Kidney (tissue), 22 donors: ENCODE measurements at places on chromosomes 7 and 10.

DNA sequence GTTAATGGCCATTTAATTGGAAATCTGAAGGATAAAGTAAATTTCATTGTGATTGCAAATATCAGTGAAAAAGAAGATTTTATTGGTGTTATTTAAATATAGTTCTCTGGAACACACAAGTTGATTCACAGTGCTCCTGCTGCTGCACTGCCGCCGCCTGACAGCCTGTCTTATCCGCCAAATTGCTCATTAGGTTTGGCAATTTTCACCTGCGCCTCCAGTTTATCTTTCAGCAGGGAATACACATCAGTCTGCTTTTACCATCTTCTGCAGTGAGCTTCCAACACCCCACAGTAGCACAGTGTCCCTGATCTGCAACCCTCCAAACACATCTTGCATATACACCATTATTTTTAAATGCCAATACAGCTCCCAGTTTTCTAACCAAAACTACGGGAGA, 308.3 kb downstream of the PARD3 start:
- DNase-seq = no peak

GRCh38 chr7:101868191-101868950, 50.9 kb downstream of the CUX1 start:
- peak; percentile 83 for DNase-seq

GRCh38 chr10:61454541-61454940, 1.4 kb upstream of the TMEM26 start:
- DNase-seq = no peak

GRCh38 chr10:70652761-70653657, 19.3 kb upstream of the ADAMTS14 start:
- DNase-seq = peak; percentile 32

GRCh38 chr7:155441856-155442255, 16.1 kb upstream of the EN2 start:
- DNase-seq = no peak

- DNase-seq = peak; percentile 83
Measured at GRCh38 chr7:3215624-3216585, 85.1 kb upstream of the SDK1 start.

DNA sequence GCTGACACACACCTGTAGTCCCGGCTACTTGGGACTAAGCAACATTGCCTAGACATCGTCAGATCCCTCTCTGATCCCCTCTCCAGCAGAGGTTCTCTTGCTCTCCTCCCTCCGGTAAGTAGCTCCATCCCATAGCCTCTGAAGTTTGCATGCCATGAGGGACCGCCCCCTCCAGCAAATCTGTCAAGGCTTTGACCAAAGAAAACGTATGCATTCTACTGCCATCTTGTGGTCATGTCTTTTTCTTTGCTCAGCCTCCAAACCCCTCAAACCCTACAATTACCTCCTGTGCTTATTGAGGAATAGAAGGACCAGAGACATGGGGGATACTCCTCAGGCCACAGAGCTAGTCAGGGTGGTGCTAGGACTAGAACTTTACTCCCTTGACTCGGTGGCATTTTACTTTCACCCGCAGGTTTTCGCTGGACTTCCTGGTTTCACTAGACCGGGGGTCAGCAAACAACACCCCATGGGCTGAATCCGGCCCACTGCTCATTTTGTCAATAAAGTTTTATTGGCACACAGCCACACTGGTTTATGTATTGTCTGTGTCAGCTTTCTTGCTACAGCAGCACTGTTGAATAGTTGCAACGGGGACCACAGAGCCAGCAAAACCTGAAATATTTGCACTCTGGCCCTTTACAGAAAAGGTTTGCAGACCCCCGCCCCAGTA, 202.6 kb upstream of the FOXK1 start:
- peak; percentile 62 for DNase-seq

DNA sequence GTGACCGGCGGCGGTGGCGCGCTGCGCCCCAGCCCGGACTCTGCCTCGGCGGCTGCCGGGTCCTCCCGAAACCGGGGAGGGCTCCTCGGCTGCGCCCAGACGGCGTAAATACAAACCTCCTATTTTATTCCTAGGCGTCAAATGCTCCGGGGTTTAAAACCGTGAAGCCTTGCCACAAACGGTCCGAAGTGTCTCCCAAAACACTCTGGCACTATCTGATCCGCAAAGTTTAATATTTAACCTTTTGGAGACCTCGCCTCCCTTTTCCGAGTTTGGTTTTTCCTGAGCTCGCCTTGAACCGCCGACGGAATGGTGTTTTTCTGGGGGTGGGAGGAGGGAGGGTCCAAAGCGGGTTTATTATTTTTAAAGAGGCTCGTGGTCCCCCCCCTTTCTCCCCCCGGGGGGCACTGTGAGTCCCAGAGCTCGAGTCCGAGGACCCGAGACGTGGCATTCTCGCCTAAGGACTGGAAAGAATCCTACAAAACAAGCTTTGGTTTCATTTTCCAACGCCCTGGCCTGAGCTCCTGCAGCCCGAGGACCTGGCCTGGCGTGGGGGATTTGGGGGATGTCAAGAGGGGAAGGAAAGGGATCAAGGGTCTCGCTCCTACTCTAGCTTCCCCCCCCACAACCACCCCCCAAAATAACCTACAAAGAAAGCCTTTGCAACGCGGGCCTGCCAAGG, 1.8 kb downstream of the TNRC18 start:
- peak; percentile 86 for DNase-seq

GRCh38 chr7:84568781-84569180, 374.2 kb upstream of the SEMA3A start:
- no peak for DNase-seq

- no peak for DNase-seq
Measured at GRCh38 chr7:23184709-23185359, 3.0 kb downstream of the NUP42 start.

- no peak for DNase-seq
Measured at GRCh38 chr7:88111954-88112471, 107.8 kb downstream of the SRI start.

DNA sequence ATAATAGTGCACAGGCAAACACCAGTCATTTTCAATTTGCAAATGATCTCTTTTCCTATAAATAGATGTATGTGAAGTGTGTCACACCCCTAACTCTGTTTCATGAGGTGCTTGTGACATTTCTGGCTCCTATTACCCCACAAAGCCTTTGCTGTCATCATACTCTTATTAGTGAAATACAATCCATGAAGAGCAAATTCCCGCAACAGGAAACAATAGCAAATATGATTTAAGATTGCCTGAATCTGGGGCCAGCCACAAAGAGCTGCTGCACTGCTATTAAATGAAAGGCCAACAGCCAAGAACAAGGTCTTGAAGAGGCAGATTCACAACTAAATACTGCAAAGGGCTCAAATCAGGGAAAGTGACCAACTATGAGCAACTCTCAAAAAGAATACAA, 96.3 kb upstream of the CAV2 start:
- no peak for DNase-seq

GRCh38 chr10:130227883-130228282, 91.7 kb downstream of the GLRX3 start:
- peak; percentile 4 for DNase-seq

DNA sequence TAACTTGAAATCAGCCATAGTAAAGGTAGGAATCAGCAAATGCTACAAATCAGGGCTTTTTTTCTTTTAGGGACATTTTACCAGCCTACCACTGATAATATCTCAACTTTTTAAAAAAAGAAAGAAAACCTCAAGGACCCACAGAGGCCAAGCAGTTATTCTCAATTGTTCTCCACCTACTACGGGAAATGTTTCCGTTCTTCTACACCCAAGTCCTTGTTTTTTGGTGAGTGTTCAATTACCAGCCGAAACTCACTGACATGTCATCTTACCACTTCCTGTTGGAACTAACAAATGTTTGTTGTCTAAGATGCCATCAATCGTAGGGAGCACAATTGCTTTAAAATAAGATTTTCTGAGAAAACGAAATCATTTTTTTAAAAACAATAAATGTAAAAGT, 50.2 kb upstream of the CDK1 start:
- no peak for DNase-seq

DNA sequence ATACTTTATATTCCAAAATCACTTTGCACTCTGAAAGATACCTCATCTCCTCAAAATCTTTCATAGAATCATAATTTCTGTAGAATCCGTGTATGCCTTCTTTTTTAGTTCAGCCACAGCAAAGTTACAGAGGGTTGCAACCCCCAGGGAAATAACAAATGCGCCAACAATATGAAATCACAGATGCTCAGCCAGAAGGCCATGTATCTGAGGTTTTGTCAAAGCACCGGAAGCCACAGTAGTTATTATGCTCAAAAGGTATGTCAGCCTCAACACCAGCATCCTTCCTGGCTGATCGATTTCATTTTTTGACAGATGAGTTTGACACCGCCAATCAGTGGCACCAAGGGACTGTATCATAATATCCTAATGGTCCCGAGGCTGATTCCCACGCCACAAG, 204.1 kb downstream of the KCNMA1 start:
- no peak for DNase-seq

DNA sequence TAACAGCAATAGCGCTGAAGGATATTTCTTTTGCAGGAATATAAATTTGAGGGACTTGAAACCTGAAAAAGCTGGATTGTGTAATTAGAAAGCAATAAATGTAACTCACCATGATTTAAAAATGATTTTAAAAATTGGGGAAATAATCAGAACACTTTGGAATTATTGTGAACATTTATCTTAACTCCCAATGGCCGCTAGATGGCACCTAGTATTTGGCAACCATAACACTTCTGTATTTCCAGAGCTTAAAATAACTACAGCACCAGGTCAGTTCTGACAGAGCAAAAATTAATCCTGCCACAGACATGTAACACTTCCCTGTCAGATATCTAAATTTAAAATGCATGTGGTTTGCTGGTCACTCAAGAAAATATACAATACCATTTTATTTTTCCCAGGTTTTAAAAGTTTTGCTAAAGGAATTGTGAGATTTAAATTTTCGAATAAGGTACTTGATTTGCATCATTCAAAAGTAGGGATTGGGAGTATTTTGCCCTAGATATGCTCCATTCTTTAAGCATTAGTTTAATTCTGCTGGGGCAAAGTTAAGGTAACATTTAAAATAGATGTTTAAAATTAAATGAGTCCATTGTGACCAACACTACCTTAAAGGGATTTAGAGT, 144.5 kb downstream of the PPP1R3A start:
- peak; percentile 47 for DNase-seq

DNA sequence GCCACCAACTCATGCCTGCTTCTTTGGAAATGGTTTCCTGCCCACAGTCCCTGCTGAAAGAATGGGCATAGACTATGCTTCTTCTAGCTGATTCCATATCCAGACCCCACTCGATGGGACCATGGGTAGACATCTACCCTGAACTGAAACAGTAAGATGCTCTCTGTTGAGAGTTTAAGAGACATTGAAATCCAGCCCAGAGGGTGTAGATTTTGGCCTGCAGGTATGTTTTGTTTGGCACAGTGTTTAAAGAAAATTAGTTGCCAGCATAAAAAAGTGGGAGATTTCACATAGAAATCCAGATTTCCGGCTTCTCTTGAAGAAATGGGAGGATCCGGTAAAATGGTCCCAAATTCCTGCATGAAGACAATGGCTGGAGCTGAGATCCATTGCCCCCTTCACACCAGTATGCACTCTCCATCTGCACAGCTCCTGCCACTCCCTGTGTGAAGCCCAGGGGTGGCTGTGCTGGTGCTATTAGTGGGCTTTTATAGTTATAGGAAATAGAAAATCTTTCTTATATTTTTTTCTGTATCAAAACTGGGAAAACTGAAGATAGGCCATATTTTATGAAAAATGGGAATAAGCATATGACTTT, 218.1 kb downstream of the PTEN start:
- DNase-seq = no peak

DNA sequence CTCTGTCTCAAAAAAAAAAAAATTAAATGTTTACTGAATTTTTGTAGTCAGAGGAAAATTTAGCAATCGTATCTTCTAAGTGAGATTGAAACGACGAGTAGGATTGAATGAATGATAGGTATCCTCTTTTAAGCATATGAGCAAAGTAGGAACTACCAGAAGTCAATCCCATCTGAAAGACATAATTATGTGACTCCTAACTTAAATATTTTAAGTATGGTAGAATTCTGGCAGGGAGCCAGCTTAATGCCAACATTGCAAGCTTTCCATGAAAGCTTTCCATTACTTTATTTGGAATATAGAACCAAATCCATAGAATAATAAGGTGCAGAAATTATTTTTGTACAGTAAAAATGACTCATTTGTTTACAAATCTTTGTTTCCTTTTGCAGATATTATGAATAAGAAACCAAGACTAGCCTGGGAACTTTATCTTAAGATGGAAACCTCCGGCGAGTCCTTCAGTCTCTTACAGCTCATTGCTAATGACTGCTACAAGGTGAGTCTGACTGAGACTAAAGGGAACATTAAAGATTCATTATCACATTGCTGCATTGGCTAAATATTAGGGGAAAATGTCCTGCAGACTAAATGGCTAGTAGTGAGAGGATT, 50.2 kb upstream of the UBN2 start:
- DNase-seq = no peak

- DNase-seq = no peak
Measured at GRCh38 chr10:130003787-130004613, 39.9 kb upstream of the EBF3 start.

DNA sequence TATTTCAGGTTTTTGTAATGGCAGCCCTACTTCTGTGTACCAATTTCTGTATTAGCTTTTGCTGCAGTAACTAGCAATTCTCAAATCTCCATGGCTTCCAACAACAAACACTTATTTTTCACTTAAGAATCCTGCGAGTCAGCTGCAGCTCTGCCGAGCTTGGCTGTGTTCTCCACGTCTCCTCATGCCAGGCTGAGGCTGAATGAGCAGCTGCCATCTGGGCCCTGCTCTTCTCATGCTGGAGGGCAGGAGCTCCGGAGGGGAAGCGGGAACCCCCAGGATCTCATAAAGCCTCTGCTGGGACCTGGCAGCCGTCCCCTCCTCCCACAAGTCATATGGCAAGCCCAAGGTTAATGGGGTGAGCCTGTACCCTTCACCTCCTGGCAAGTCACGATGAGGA, 591.1 kb downstream of the SDK1 start:
- DNase-seq = no peak

GRCh38 chr10:32259551-32259950, 87.4 kb downstream of the EPC1 start:
- no peak for DNase-seq

- DNase-seq = peak; percentile 95
Measured at GRCh38 chr10:72335394-72336258, 19.1 kb downstream of the DNAJB12 start.

DNA sequence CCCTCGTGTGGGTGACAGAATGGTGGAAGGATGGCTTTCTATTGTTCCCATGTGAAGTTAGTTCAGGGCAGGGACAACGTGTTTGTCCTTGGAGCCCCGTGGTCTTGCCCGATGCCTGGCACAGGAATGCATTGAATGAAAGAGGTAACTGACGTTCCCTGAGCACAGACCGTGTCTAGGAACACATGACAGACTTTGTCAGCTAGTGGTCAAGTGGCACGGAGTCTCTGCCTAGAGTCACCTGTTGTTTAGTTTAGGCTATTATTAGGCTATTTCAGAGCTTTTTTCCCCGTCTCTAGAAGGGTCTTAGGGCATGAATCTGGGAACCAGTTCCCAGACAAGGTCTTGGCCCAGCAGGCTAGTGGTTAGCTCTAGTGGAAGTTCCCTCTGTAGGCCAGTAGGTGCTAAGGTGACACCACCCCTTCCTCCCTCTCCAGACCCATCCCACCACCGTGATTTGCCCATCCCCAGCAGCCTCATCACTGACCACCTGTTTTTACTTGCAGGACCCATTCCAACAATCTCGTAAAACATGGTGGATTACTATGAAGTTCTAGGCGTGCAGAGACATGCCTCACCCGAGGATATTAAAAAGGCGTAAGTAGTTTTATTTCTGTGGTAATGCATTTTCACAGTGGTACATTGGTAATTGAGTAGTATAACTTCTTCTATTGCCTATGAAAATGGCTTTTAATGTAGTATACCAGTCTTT, 21.4 kb downstream of the DNAJB6 start:
- DNase-seq = no peak

- no peak for DNase-seq
Measured at GRCh38 chr10:78134773-78135306, 101.2 kb downstream of the RPS24 start.

GRCh38 chr10:131496351-131497052, 185.0 kb upstream of the TCERG1L start:
- no peak for DNase-seq
